ENCODE measurements at places on chromosomes 5 and 9. TPM values are rescaled to one million over a fixed set of nuclear protein-coding genes. Genes with fewer than 3 reads are reported as not detected.
A peak's percentile ranks its signal among the peaks of the same experiment; 100 is the strongest.

Gene ZFP2
- total RNA-seq: 0.86 TPM

GRCh38 chr5:5539590-5539989 lies 117.1 kb downstream of the ICE1 start:
- H3K27ac ChIP-seq: no peak overlapping the region
- DNase-seq: no peak
- H3K27me3 ChIP-seq: peaks cover 15% of the 10 kb centered on the region
- no peak overlapping the region for H3K4me3 ChIP-seq

GRCh38 chr5:96716007-96716406 lies 53.8 kb downstream of the CAST start:
- H3K27me3 ChIP-seq: no peaks in the 10 kb centered on the region
- H3K4me3 ChIP-seq: peak overlapping the region; percentile 24
- H3K4me1 ChIP-seq: peaks cover 45% of the 10 kb centered on the region
- H3K36me3 ChIP-seq: peaks cover 5% of the 10 kb centered on the region

Gene SPATA31C1
- total RNA-seq: not detected

GRCh38 chr5:76084496-76085242 lies 1.5 kb downstream of the SV2C start:
- peak; percentile 28 for DNase-seq
- no peak overlapping the region for H3K27ac ChIP-seq
- H3K27me3 ChIP-seq: peaks cover 68% of the 10 kb centered on the region
- peak overlapping the region; percentile 89 for H3K4me3 ChIP-seq
- peaks cover 4% of the 10 kb centered on the region for H3K36me3 ChIP-seq
- H3K4me1 ChIP-seq: peaks cover 31% of the 10 kb centered on the region

DNA sequence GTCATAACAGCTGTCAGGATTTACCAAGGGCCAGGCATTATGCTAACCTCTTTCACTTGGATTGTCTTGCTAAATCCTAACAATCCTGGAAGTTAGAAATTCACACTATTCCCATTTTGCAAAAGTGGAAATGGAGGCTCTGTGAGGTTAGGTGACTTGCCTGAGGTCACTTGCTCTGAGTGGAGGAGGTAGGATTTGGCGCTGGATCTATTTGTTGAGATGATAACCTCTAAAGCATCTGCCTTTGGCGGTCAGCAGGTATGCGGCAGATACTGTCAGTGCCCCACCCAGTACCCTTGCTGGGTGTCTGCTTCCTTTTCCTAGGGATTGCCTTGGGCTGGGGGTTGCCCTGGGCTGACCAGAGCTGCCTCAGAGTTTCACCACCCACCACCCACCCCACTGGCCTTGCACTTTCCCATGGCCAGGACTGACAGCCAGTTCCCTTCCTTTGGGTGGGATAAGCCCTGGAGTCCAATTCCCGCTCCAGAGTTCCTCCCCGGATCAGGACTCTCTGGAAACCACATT lies 164.8 kb upstream of the MSX2 start:
- H3K4me1 ChIP-seq: no peaks in the 10 kb centered on the region
- H3K27me3 ChIP-seq: peaks cover 5% of the 10 kb centered on the region
- H3K27ac ChIP-seq: no peak overlapping the region
- no peak for DNase-seq

GRCh38 chr5:17178373-17178675 lies 39.1 kb upstream of the BASP1 start:
- H3K4me1 ChIP-seq: peaks cover 22% of the 10 kb centered on the region
- DNase-seq: no peak
- no peak overlapping the region for H3K27ac ChIP-seq
- H3K4me3 ChIP-seq: no peak overlapping the region
- no peaks in the 10 kb centered on the region for H3K36me3 ChIP-seq

DNA sequence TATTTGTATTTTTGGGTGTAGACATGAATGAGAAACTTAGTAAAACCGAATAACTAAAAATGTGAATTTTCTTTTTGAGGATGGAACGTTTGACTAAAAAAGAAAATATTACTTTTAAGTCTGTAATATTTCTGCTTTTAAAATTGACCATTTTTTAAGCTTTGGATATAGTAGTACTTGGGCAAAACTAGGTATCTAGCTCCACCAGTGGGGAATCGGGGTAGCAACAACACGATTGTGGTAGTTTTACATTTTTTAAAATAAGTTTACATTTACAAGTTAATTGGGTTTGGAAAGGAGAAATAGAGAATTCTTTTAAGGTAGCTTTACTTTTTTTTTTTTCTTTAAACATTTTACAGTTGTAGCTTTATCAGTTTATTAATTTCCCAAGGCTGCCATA lies 154.4 kb downstream of the MAN2A1 start:
- H3K36me3 ChIP-seq: peaks cover 43% of the 10 kb centered on the region
- DNase-seq: no peak
- H3K4me3 ChIP-seq: no peak overlapping the region
- peaks cover 21% of the 10 kb centered on the region for H3K4me1 ChIP-seq

Measured in activated T-cell treated with anti-CD3 and anti-CD28 coated beads, Interleukin-2, amount 50 U/mL, for 72 hours (primary cell).